ENCODE measurements at places on chromosomes 11 and 22.

DNA sequence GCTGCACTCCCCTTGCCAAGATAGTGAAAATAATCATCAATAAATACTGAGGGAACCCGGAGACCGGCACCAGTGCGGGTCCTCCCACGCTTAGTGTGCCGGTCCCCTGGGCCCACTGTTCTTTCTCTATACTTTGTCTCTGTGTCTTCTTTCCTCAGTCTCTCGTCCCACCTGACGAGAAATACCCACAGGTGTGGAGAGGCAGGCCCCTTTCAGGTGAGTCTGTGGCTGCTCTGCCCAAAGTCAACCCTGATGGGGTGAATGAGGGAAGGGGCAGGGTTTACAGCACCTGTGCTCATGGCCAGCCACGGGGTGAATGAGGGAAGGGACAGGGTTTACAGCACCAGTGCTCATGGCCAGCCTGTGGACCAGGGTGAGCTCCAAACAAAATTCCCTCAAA is 4.7 kb downstream of the BET1L start:
- DNase-seq = no peak

GRCh38 chr11:69301455-69302401 is 7.8 kb downstream of the MYEOV start:
- DNase-seq = peak; percentile 78

DNA sequence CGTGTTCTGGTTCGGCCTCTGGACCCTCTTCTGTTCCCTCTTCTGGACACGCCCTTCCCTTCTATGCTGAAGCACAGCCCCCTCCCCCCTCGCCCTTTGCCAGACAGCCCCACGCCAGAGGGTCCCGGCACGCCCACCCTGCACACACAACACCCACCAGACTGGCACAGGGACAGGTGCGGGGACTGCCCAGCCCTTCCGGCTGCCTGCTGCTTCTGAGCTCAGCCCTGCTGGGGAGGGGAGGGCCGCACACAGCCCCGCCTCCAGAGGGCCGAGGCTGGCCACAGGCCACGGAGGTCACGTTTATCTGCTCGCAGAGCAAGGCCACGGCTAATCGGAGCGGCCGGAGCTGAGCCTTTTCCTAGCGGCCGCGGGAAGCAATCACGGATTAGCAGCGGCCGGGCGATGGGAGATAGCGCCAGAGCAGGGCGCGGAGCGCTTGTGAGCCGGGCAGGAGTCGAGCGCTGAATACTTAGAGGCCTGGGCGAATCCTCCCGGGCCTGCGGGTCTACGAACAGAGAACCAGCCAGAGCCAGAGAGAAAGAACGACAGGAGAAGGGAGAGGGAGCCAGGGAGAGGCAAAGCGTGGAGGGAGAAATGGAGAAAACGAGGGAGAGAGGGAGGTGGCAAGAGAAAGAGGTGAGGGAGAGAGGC is 21.5 kb downstream of the OTUB1 start:
- DNase-seq = peak; percentile 70

DNA sequence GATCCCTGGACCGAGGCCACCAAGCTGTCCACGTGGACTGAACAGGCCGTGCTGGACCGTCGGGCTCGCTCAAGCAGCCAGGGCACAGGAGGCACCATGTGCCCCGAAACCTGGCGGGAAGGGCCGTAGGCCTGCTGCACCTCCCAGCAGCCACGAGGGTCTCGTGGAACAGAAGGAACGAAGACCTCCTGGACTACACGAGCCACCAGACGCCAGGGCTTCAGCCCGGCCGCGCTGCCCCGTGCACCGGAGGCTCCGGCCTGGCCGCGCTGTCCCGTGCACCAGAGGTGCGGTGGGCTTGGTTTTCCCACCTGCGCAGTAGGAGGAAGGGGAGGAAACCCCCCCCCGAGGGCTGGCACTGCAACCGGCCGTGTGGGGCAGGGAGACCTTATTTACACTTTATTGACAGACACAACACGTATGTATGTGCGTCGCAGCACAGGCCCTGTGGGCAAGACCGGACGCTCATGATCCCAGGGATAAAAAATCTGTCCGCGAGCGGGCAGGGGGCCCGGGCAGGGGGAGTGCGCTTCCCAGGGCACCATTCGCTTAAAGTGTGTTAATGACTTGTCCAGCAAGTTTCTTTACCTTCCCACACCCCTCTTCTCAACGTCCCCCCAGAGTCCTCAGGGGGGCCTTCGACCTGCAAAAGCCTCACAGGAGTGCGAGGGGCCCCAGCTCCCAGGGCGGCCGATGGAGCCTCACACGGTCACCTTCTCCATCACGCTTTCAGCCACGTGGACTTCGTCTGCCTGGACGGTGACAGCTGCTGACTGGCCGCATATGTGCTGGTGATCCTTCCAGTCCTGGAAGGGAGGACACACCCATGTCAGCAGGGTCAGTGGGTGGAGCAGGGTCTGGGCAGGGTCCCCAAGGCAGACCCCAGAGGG is 7.0 kb downstream of the DRD4 start:
- DNase-seq = no peak

GRCh38 chr11:77019976-77020595 is 14.1 kb upstream of the B3GNT6 start:
- no peak for DNase-seq

DNA sequence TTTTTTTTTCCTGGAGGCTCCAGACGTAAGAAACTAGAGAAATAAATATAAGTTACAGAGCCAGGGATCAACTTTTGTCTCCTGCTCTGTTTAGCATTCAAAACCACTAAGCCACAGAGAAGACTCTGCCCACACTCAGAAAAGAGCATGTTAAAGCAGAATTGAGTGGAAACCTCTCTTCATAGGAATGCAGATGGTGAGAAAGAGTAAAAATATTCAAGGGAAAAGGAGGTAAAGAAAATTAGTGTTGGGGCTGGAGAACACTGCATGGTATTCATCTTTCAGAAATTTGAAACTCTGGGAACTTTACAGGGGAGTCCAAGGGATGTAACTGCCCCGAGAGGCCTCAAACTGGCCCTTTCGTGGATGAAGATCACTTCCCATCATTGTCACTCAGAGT is 65.1 kb downstream of the CLMP start:
- DNase-seq = no peak

GRCh38 chr22:23565915-23566704 is 14.0 kb downstream of the IGLL1 start:
- no peak for DNase-seq

- DNase-seq = peak; percentile 89
Measured at GRCh38 chr11:33996498-33997454, 54.8 kb upstream of the CAPRIN1 start.

DNA sequence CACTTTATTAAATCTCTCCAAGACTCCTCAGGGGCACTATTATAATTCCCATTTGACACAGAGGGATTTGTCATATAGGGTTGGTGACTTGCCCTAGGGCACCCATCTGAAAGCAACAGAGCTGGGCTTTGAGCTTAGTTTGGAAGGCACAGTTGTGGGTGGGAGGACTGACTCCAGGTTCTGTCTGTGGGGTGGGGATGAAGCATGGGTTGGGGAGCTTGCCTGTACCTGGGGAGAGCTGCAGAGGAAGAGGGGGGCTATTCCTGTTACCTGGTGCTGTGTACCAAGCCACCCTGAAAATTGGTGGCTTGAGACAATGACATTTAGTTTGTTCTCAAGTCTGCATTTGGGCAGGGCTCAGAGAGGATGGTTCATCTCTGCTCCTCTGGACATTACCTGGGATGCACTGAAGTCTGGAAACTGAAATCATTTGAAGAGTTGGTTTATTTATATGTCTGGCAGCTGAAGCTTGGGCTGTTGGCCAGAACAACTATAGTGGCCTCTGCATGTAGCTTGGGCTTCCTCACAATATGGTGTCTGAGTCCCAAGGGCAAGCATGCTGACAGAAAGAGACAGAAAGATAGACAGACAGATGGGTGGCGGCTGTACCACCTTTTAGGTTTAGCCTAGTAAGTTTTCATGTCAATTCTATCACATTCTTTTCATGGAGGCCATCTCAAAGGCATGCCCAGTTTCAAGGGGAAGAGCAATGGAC is 44.9 kb downstream of the LRRC32 start:
- DNase-seq = peak; percentile 3

DNA sequence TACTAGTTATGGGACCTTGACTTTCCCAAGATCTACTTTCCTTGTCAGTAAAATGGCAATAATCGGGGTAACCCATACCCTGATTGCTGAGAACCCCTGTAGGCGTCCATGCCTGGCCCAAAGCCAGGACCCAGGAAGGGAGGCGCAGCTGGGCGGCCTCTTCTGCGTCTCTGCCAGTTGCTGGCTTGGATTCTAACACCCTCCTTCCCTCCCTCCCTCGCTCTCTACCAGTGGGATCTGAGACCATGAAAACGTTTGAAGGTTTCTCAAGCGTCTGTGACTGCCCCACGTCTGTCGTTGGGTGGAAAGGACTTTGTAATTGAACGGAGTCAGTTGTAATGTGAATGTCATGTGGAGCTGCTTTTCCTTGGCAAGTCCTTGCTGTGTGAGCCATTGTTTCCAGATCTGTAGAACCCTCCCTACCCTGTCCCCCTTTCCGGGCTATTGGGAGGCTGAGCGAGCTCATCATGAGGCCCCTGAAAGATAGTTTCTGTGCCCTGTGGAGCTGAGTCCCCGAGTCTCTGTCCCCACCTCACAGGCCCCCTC is 47.8 kb downstream of the PARVB start:
- DNase-seq = no peak

DNA sequence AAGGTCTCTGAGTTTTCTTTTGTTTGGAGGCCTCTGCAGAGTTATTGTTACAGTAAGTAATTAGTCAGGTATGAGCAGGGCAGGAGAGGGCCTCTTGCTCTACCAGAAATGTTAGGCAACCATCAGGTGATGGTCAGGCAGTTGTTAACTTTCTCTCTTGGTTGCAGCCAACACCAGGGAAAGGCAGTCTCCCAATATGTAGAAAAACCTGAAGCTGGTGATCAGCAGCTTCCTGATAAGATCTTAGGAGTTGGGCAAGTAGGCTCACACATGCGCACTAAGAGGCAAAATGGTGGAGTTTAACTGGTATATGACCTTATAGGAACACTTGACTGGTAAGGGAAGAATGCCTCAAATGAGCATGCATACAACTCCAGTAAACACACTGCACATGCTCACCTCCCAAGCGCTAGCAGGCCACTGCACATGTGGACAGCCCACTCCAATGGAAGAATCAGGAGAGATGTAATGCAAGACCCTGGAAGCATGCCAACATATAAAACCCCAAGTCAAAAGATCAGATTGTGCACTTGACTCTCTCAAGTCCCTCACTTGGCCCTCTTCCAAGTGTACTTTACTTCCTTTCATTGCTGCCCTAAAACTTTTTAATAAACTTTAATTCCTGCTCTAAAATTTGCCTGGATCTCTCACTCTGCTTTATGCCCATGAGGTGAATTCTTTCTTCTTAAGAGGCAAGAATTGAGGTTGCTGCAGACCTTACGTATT is 23.7 kb upstream of the SLC35F2 start:
- DNase-seq = no peak

GRCh38 chr22:23256986-23257888 is 76.9 kb downstream of the BCR start:
- peak; percentile 74 for DNase-seq

GRCh38 chr22:26213826-26214225 is 44.6 kb downstream of the SEZ6L start:
- DNase-seq = no peak

- DNase-seq = no peak
Measured at GRCh38 chr11:120869516-120870011, 154.3 kb upstream of the TBCEL start.

DNA sequence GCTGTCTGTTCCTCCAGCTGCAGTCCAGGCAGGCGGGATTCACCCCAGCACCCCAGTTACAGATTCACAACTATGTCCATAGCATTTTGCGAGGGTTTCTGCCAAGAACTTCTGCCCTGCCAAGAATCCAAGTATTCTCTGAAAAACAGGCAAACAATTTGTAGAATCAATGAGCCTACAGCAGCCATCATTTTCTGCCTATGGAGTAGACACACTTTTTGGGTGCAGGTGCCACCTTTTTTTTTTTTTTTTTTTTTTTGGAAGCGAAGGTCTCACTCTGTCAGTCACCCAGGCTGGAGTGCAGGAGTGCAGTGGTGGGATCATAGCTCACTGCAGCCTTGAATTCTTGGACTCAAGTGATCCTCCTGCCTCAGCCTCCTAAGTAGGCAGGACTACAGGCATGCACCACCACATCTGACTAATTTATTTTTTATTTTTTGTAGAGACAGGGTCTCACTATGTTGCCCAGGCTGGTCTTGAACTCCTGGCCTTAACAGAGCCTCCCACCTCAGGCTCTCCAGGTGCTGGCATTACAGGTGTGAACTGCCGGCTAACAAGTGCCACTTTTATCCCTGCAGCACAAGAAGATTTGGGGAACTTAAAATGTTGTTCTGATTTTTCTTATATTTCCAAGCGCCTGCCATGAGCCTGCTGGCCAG is 195.1 kb downstream of the SNX19 start:
- no peak for DNase-seq

GRCh38 chr11:101584655-101585054 is 848 bp upstream of the TRPC6 start:
- no peak for DNase-seq

GRCh38 chr11:86790195-86790725 is 10.1 kb upstream of the PRSS23 start:
- no peak for DNase-seq
